ENCODE measurements at places on chromosomes 5 and 9.

- DNase-seq: no peak
These were observed 8.0 kb downstream of the GRIA1 start for GRCh38 chr5:153498516-153498915.

DNA sequence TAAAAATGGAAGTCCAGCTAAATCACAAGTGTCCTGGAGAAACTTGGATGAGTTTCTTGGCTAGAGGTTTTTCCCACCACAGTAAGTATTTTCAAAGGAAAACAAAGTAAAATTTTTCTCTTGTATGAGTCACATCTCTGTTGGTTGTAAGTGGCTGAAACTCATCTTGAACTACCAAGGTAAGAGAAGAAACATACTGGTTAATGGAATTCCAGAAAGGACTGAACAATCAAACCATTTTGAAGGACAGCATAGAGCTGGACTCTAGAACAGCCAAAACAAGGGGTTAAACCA lies 102.8 kb upstream of the CDKN2B start:
- DNase-seq: no peak

- peak; percentile 80 for DNase-seq
These were observed 1.4 kb downstream of the EFNA5 start for GRCh38 chr5:107669096-107670031.

DNA sequence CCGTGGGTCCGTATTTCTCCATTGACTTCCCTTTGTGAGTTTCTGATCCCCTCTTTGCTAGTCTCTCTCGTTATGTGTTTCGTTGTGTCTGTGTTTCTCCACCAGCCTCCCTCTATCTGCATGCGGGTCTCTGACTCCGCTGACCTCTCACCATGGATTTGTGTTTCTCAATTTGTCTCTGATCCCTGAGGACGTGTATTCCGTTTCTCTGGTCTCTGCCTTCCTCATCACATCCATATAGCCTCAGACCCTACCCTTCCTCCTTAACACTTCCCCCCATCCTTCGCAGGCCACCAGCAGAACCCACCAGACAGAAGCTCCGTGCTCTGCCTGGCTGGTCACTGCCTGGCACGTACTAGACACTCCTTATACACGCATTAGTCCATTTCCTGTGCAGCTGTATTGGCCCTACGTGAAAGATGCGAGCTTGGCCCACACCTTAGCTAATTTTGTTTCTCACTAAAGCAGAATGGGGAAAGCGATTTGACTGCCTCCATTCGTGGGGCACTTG lies 631 bp downstream of the B4GALT7 start:
- no peak for DNase-seq

DNA sequence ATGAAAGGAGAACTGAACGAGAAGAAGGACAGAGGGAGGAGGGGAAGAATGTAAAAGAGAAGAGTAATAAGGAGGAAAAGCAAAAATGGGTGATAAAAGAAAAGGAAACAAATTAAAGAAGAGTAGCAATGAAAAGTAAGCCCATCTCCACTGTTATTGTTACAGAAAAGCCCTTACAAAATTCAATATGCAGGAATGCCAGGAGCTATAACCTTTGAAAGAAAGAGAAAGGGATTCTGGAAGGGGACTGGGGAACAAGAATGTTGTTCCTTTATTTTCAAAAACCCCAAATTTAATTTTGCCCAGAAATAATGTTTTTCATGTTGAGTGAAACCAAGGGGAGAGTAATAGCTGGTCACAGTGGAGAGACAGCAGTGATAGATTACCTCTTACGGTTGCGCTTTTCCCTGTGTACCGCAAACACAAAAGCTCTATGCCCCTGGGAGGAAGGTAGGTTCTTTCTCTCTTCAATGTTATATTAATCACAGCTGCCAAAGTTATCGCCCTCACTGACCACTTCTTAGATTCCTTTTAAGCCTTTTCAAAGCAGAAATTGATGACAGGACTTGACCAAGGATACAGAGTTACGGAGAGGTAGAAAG lies 86.7 kb downstream of the BRINP1 start:
- DNase-seq: peak; percentile 9

- DNase-seq: no peak
These were observed 93.7 kb downstream of the NDFIP1 start for GRCh38 chr5:142202282-142202681.

GRCh38 chr9:1083325-1083913 lies 33.3 kb downstream of the DMRT2 start:
- DNase-seq: peak; percentile 3

GRCh38 chr9:95529910-95530309 lies 13.1 kb upstream of the PTCH1 start:
- DNase-seq: no peak

DNA sequence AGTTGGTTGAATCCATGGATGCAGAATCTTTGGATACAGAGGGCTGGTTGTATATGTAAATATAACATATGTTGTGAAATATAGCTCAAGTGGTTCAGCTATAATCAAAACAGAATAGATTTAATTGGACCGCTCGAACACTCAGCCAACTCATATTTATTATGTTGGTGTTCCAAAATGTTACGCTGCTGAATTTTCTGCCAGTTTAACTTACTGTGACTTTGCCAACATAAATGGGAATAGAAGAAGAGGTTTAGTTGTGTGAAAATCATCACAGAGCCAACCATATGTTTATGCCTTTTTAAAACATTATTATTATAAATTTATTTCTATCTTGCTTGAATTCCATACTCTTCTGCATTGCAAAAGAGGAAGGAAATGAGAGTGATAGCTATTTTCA lies 178.2 kb upstream of the FBXL7 start:
- no peak for DNase-seq

DNA sequence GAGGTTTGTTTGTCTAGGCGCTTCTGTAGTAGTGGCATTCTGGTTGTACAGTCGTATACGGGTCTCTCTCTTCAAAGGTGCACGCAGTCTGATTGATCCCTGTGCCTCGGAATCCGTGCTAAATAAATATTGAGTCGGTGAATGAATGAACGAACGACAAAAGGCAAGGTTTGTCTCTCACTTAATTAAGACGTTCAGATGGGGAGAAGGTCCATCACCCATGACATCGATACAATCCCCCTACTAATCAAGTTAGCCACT lies 500 bp upstream of the CREBRF start:
- DNase-seq: no peak

DNA sequence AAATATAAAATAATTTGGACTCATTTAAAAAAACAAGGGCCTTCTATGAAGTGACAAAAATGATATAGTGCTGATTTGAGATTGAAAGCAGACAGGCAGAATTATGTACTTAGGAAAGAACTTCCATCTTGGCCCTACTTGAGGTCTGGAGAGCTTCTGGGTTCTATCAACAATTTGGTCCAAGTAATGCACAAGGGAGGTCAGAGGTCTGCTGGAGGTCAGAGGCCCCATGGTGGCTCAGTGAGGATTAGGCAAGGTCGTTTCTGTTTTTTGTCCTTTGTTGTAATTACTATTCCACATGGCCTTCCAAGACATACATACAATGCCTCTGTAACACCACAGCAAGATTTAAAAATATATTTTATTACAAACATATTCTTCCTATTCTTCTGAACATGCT lies 37.2 kb downstream of the NUDT12 start:
- DNase-seq: no peak

DNA sequence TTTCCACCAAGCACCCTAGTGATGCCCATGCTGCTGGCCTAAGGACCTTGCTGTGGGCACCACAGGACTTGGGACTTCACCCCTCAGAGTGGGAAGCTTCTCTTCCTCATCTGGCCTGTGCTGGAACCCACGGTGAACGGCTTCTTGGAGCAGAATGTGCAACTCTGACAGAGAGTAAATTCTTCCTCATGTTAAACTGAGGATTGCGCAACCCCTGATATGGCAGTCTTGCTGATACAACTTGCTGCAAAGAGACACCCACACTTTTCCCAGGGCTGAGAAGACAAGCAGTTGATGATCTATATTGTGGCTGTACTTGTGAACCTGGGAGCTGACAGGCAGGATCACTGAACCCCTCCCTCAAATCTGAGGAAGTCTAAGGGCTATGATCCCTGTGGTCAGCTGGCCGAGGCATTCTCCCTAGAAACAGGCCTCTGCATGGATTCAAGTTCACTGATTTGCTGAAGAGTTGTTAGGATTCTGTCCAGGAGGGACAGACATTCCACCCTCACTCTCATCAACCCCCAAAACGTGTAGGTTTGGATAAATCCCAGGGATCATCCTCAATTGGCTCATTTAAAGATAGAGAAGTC lies 307.2 kb downstream of the MTRR start:
- no peak for DNase-seq

DNA sequence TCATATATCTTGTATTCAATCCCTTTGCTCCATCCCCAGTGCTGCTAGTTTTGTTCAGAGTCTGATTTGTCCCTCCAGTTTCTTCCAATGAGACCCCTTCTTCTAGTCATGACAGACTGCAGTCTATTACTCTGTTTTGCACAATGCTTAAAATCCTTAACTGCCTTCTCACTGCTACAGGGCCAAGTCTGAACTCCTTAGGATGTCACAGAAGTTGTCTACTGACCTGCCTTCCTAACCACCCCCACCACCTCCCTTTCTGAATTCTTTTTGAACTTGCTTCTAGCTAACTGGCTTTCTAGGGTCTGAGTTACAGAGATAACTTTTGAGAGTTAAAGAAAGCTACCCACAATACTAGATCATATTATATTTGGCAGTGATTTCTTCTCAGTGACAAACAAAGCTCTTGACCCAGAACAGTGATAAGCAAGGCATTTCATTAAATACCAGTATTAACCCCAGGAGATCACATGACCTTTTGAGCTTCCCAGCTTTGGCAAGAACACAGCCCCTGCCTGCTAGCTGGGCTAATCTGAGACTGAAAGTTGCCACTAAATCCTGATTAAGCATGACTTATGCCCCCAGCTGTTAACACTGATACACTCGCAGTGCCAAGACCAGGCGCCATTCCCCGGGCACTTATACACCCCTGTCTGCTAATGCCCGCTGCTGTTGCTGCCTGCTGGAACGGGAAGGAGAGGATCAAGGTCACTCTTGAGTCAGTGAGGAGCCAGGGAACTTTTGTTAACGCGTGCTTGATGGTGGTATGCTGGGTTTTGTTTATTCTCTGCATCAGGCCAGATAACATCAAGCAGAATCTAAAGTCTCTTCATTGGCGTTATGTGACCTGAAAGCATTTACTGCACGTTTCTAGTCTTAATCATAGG lies 36.4 kb upstream of the ADAMTSL1 start:
- DNase-seq: peak; percentile 56

GRCh38 chr9:15513335-15513734 lies 2.6 kb upstream of the PSIP1 start:
- no peak for DNase-seq

- no peak for DNase-seq
These were observed 21.7 kb downstream of the ZNF366 start for GRCh38 chr5:72485430-72485974.

- no peak for DNase-seq
These were observed 185.7 kb downstream of the MARCHF11 start for GRCh38 chr5:15993919-15994318.

Measured in right kidney (tissue), 9 donors.